Vagina (tissue), 2 donors: ENCODE measurements at places on chromosomes 11 and 22. TPM values are rescaled to one million over a fixed set of nuclear protein-coding genes. Genes with fewer than 3 reads are reported as not detected.
A peak's percentile ranks its signal among the peaks of the same experiment; 100 is the strongest.

GRCh38 chr11:128686021-128686741 lies 7.7 kb upstream of the FLI1 start:
- H3K27ac ChIP-seq, result no peak overlapping the region
- H3K4me1 ChIP-seq, result peaks cover 39% of the 10 kb centered on the region
- peaks cover 3% of the 10 kb centered on the region for H3K27me3 ChIP-seq

GRCh38 chr22:45548247-45548840 lies 45.7 kb downstream of the FBLN1 start:
- H3K27me3 ChIP-seq, result no peaks in the 10 kb centered on the region
- H3K4me3 ChIP-seq, result no peak overlapping the region
- H3K4me1 ChIP-seq, result peaks cover 56% of the 10 kb centered on the region
- peak overlapping the region; percentile 93 for H3K27ac ChIP-seq
- peaks cover 40% of the 10 kb centered on the region for H3K36me3 ChIP-seq

GRCh38 chr11:119460582-119460981 lies 37.6 kb upstream of the THY1 start:
- no peaks in the 10 kb centered on the region for H3K27me3 ChIP-seq
- no peak for DNase-seq
- peak overlapping the region; percentile 46 for H3K27ac ChIP-seq

CARD16 gene
- total RNA-seq, result 26.8 TPM
